Left lung (tissue), 14 donors: ENCODE measurements at places on chromosomes 7 and 10. TPM values are rescaled to one million over a fixed set of nuclear protein-coding genes. Genes with fewer than 3 reads are reported as not detected.

Gene TMEM270
- total RNA-seq = not detected

Gene PCLO
- total RNA-seq = 7.4 TPM

GRCh38 chr7:148919859-148920258 lies 35.8 kb upstream of the EZH2 start:
- no peak overlapping the region for H3K27ac ChIP-seq
- no peaks in the 10 kb centered on the region for H3K36me3 ChIP-seq
- no peak for DNase-seq
- no peaks in the 10 kb centered on the region for H3K4me1 ChIP-seq
- H3K4me3 ChIP-seq = no peak overlapping the region

GRCh38 chr7:130292682-130293257 lies at the start of gene CPA4:
Gene CPA4 (plus strand): TSS chr7:130293161. CDS start chr7:130293181, 20 bp downstream.
- no peaks in the 10 kb centered on the region for H3K36me3 ChIP-seq
- H3K27ac ChIP-seq = no peak within 1 kb of the TSS
- no peaks in the 10 kb centered on the region for H3K27me3 ChIP-seq
- no peak for DNase-seq

GRCh38 chr10:12333380-12334185 lies 15.8 kb upstream of the CAMK1D start:
- H3K4me3 ChIP-seq = no peak overlapping the region
- H3K4me1 ChIP-seq = peaks cover 9% of the 10 kb centered on the region
- no peak overlapping the region for H3K27ac ChIP-seq
- DNase-seq = peak; percentile 72

DNA sequence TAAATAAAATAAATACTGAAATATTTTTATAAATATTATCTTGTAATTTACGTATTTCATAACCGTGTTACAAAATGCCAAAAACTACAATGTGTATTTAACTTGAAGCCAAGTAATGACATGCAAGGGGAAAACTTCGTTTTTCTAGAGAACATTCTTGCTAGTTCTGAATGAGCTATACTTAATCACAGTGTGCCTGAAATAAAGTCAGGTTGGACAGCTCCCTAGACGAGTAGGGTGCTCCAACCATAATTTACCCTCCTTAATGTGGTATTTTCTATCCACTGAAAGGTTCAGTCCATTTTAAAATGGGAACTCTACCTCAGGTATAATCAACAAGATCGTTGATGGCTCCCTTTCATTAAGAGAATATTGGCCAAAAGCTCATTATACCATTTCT lies 194.5 kb upstream of the AHR start:
- no peak for DNase-seq
- no peaks in the 10 kb centered on the region for H3K27me3 ChIP-seq
- H3K27ac ChIP-seq = no peak overlapping the region

- no peaks in the 10 kb centered on the region for H3K4me1 ChIP-seq
- DNase-seq = no peak
- H3K27me3 ChIP-seq = no peaks in the 10 kb centered on the region
- H3K4me3 ChIP-seq = no peak overlapping the region
- no peak overlapping the region for H3K27ac ChIP-seq
Observed at GRCh38 chr7:23389701-23390100, 80.6 kb downstream of the IGF2BP3 start.
